ENCODE measurements at places on chromosomes 4 and X.

DNA sequence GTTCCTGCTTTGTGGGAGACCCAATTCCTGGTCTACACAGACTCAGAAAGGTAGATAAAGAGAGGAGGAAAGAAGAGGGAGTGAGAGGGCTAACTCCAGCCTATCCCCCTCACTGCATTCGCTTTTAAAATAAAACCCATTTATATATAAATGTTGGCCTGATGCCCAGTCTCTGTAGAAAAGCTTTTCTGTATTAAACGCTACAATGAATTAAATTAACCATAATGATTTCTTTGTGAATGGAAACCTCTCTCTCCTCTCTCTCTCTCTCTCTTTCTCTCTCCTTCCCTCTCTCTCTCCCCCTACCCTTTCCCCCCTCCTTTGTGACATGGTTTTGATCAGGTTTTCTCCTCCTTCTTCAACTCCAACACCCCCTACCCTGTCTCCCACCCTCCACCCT lies 34.8 kb downstream of the PJA1 start:
- no peak for DNase-seq

GRCh38 chr4:81807386-81807785 lies 335.7 kb upstream of the RASGEF1B start:
- no peak for DNase-seq

DNA sequence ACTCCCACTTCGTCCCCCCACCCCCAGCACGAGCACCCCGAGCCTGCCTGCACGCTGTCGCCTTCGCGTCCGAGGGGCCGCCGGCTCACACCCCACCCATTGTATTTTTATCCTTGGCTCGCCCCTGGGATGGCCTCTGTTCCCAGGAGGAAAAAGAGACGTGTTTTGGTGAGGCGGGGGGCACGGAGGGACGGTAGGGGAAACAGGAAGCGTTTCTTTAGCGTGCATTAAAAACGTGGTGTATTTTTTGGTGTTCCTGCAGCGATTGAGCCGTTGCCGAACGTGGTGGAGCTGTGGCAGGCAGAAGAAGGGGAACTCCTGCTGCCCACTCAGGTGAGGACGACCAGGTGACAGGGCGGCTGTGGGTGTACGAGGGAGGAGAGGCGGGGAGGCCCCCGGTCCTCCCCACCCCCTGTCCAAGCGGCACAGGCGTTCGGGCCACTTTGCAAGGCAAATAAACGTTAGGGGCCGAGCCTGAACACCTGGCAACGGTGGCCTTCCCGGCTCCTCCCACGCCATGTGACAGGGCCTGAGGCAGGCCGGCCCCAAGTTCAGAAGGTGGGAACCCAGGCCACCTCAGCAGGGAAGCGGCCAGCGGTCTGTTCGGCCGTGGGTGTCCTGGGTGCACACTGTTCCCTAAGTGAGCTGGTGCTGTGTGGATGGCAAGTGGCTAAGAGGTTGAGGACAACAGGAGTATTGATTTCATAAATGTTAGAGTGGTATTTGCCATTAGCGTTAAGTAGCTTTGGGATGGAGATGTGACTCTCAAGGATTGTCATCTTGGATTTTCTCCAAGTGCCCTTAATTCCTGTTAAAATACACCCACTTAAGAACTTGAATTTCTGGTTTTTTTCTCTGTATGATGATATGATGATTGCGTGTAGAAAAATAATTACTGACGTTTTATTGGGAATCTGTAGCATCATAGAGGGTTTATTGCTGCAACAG lies 1.1 kb downstream of the TMEM131L start:
- no peak for DNase-seq

- DNase-seq, result no peak
Measured at GRCh38 chr4:113727802-113728201, 33.7 kb downstream of the CAMK2D start.

GRCh38 chr4:3709846-3710441 lies 56.2 kb upstream of the ADRA2C start:
- no peak for DNase-seq

DNA sequence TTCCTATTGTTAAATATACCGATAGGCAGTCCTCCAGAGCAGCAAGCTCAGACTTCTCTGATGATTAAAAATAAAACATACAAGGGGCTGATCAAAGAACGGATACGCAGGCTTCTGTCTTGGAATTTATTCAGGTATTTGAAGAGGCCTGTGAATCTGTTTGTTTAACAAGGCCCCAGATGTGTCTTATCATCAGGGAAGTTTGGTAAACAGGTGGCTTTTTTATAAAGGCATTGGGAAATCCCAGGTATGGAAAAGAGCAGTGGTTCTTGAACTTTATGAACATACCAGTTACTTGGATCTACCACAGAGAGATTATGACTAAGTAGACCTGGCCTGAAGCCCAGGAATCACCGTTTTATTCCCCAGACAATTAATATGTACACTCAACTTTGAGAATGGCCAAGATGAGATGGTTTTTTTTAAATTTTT lies 47.9 kb downstream of the SOWAHB start:
- DNase-seq, result no peak

DNA sequence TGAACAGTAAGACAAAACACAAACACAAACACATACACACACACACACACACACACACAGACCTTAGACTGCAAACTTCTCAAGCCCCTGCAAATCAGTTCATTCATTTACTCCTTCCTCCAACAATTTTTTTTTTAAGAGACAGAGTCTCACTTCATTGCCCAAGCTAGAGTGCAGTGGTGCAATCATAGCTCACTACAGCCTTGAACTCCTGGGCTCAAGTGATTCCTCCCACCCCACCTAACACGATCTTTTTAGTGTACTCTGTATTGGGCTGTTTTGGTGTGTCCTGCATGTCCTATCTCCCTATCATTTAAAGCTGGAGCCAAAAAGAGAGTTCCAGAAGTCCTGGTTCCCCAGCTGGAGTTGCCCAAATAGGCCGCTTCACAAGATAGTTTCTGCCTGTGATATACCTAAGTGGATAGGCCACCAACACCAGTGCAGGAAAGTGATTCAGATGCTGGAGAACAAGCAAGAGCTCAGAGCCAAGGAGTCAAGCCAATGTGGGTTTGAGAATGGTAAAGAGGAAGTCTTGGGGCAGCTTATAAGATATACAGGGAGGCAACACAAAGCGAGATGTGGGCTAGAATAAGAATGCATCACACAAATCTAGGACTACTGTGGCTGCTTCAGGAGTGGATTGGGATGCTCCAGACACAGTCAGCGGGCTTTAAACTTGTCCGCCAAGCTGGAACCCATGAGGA lies 85.4 kb upstream of the RAPGEF2 start:
- no peak for DNase-seq

DNA sequence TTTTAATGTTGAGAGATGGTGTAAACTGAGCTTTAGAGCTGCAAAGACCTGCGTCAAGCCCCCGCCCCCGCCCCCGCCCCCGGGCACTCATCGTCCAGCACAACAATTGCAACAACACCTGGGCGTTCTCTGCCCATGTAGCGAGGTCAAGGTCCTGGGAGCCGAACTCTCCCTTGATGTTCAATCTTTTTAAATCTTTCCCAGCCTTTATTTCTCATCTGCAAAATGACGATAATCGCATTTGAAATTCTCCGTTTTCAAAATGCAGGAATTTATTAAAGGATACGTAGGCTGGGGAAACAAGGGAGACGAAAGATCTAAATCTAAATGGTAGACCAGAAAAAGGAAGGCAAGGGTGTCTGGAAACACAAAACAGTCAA lies 648 bp upstream of the MSMO1 start:
- no peak for DNase-seq

DNA sequence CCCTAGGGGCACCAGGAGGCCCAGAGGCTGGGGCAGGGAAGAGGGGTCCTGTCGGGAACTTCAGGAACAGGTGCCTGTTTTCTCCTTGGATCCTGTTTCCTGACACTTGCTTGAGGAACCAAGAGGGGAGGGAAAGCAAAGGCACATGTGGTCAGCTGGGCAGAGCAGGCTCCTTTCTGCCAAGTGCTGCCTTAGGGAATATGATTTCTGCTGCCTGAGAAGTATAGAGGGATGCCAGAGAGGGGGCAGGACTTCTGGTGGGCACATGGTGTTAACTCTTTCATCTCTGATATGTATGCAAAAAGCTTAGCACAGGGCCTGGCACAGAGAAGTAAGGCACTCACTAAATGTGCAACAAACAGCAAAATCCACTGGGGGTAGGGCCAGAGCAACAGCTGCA lies 51.2 kb upstream of the PJA1 start:
- no peak for DNase-seq
